Activated CD4-positive, alpha-beta T cell treated with anti-CD3 and anti-CD28 coated beads, Interleukin-2, amount 50 U/mL, for 16 hours (primary cell): ENCODE measurements at places on chromosomes 1 and 21.

GRCh38 chr1:31736675-31737074, 27.5 kb downstream of the ADGRB2 start:
- DNase-seq, result no peak

- DNase-seq, result peak; percentile 70
These were observed 32.3 kb downstream of the KIAA2013 start for GRCh38 chr1:11893907-11894251.

- DNase-seq, result no peak
These were observed 23.0 kb upstream of the KCNA10 start for GRCh38 chr1:110541906-110542395.

DNA sequence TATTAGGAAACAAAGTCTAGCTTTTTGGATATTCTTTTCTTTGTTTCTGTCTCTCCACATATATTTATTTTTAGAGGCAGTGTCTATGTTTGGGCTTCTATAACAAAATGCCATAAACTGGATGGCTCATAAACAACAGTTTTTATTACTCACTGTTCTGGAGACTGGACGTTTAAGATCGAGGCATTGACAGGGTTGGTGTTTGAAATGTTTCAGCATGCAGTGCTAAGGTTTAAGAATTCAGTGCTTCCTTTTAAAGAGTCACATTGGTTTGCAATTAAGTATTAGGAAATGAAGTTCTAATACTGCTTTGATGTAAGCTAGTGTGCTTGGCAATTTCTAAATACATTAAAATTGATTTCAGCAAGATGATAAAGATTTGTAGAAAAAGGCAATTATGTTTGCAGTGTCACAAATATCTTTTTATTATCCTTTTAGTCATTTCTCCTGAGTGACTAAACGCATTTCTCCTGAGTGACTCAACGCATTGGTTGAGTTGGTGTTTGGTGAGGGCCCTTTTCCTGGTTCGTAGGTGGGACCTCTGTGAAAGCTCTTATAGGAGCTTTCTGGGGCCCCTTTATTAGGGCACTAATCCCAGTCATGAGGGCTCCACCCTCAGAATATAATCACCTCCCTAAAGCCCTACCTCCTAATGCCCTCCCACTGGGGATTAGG, 317.0 kb downstream of the USP25 start:
- no peak for DNase-seq
